Neuronal stem cell (in vitro differentiated cells): ENCODE measurements at places on chromosomes 6 and 20.

DNA sequence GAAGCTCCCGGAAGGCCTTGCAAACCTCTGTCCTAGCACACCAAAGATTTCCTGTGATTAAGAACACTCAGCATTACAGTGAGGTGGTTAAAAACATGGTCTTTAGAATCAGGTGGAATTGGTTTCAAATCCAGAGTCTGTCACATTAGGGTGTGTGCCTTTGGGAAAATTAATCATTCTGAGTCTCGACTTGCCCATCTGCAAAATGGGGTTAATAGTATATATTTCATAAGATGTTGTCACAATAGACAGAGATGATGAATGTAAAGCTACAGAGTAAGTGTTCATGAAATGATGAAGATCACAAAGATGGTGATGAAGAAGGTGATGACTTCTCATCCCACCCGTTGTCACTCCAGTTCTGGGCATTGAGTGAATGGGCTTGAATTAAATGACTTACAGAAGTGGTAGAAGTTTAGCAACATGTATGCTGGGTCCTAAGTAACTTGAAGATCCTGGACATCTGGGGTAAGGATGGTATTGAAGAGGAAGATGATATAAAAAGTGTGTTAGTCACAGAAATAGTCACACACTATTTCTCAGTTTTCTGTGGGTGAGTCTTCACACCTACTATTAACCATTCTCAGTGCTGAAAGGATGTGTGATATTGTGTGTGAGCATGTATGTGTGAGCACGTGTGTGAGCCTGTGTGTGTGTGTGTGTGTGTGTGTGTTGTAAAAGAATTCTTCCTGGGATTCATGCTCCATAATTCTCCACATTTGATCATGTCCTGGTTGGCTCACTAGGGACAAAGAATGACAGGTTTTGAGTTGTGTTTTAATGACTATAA lies 28.0 kb upstream of the NEDD9 start:
- no peak for DNase-seq

DNA sequence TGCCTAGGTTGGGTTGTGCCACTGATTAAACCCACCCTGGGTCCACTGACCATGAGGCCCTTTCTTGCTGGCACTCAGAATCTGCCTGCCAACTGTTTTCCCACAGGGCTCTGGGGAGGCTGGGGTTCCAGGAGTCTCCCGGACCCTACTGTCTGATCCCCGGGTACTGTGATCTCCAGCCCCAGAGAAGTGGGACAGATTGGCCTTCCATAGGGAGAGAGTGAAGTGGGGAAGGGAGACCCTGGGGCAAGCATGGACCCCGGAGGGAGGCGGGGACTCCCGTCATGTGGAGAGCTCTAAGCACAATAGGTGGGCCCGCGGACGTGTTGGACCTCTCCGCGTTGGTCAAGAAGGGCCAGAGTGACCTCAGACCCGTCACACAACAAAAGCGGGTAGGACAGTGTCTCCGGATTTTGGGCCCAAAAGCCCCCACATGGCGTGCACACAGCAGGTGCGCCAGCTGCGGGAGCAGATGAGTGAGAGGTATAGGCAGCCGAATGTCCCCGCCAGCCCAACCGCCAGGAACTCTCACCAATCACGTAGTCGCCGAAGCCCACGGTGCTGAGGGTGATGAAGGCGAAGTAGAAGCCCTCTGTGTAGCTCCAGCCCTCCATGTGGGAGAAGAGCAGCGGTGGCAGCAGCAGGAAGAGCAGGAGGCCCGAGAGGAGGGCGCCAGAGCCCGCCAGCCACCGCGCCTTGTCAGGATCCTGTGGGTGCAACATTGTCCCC lies 10.6 kb downstream of the KCNK17 start:
- no peak for DNase-seq

DNA sequence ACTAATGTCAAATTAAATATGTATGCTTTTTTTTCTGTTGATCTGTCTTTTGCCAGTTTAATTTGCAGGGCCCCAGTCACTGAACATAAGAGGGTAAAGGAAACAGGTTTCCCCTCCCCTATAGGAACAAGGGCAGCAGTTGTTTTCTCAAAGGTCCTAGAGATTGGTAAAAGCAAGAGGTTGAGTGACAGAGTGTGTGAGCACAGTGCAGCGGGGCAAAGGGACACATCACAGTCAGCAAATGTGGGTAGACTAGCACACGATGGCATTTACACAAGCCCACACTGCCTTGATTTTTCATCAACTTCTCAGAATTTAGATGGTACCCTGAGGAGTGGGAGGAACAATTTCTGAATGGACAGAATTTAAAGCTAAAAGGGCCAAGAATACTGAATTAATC lies 138.7 kb upstream of the MYLIP start:
- DNase-seq = no peak

DNA sequence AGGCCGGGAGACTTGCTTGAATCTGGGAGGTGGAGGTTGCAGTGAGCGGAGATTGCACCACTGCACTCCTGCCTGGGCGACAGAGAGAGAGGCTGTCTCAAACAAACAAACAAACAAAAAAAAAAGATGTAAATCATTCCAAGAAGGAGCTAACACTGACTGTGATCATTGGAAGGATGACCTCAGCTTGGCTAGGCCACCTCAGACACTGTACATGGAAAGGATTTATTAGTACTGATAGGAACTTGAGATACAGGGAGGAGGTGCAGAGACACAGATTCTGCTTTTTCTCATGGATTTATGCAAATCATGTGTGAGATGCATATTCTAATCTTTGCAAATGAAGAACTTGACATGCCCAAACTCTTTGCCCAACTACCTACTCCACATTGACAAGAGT lies 293.6 kb downstream of the HIVEP2 start:
- DNase-seq = no peak

- DNase-seq = no peak
Observed at GRCh38 chr6:37889051-37889450, 69.5 kb downstream of the ZFAND3 start.

GRCh38 chr6:166508726-166509125 lies 77.8 kb downstream of the RAMACL start:
- no peak for DNase-seq

GRCh38 chr20:52473186-52473585 lies 281.6 kb upstream of the ZFP64 start:
- no peak for DNase-seq
